ENCODE measurements at places on chromosomes 4 and X.

DNA sequence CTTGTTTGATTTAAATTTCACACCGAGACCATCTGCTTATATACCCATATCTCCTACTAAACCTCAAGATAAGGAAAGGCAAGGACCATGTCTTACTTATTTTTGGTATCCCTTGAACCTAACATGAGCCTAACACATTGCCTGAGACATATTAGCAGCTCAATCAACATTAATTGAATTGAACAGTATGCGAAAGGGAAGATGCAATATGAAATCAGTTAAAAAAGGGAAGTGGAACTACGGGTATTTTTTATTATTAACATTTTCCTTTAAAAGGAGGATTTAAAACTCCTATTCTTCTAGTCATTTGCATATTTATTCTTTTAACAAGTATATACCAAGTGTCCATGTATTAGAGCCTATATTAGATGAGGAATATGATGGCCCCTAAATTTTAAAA, 197.0 kb downstream of the CAMK2D start:
- DNase-seq: no peak

- no peak for DNase-seq
These were observed 81.4 kb downstream of the SH3RF1 start for GRCh38 chr4:169189372-169189771.

- DNase-seq: no peak
These were observed 136.5 kb downstream of the RNF150 start for GRCh38 chr4:140996766-140997165.

DNA sequence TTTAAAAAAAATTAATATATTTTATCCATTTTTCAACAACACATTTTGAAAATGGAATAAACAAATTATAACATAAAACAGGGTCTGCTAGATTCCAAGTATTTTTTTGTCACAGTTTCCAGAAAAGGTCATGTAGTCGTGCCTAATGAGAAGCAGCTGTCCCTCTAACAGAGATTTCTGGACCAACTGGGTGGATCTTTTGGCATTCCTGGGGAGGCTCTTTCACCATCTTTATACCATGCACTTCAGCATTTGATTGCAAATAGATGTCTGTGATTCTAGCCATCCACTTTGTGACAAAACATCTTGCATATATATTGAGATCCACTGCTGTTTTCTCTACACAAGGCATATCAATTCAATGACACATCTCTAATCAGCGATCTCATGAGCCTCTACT, 210.7 kb upstream of the LDB2 start:
- no peak for DNase-seq

- DNase-seq: no peak
These were observed 182.4 kb upstream of the ARSJ start for GRCh38 chr4:114161809-114162208.

All from activated naive CD8-positive, alpha-beta T cell treated with anti-CD3 and anti-CD28 coated beads for 36 hours (primary cell).